ENCODE measurements at places on chromosomes 6 and 20.

DNA sequence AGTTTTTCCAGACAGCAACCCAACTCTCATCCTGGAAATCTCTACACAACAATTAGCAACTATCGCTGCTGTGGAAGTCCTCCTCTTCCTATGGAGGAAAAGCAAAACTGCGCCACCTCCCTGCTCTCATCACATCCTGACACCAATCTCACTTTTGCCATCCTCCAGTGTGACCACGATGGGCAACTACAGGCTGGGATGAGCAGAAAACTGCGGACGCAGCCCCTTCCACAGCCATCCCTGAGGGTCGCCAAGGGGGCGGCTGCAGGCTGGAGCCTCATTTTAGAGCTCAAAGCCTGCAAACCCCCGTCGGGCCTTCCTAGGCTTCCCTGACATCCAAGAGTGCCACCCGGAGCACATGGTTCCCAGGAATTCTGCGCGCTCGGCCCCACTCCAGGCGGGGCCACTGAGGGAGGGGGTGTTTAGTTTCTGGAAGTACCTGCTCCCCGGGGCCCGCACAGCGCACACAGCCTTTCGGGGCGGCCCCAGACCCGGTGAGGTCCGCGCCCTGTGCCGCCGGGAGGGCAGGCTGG, 1.2 kb downstream of the TCFL5 start:
- DNase-seq: no peak

GRCh38 chr20:7980332-7981046, 39.1 kb downstream of the TMX4 start:
- DNase-seq: peak; percentile 32

- no peak for DNase-seq
Observed at GRCh38 chr6:21273451-21273850, 320.1 kb upstream of the SOX4 start.

DNA sequence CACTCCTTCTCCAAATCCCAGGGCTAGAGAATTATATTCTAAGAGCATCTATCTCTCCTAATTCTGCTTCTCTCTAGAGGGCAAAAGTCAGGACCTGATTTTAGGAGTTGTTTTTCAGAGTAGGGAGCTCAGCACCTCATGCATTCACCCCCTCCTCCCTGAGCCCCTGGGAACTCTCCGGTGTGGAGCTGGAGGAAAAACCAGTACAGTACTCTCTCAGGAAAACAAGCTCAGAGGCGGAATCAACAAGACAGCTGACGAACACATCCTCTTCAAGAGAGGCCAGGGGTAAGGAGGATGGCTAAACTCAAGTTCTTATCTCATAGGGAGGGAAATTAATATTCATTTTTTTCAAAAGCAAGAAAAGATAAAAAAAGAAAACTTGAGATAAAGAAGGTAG, 120.1 kb upstream of the CDYL start:
- DNase-seq: no peak

GRCh38 chr6:65558071-65558470, 149.0 kb downstream of the EYS start:
- DNase-seq: no peak

DNA sequence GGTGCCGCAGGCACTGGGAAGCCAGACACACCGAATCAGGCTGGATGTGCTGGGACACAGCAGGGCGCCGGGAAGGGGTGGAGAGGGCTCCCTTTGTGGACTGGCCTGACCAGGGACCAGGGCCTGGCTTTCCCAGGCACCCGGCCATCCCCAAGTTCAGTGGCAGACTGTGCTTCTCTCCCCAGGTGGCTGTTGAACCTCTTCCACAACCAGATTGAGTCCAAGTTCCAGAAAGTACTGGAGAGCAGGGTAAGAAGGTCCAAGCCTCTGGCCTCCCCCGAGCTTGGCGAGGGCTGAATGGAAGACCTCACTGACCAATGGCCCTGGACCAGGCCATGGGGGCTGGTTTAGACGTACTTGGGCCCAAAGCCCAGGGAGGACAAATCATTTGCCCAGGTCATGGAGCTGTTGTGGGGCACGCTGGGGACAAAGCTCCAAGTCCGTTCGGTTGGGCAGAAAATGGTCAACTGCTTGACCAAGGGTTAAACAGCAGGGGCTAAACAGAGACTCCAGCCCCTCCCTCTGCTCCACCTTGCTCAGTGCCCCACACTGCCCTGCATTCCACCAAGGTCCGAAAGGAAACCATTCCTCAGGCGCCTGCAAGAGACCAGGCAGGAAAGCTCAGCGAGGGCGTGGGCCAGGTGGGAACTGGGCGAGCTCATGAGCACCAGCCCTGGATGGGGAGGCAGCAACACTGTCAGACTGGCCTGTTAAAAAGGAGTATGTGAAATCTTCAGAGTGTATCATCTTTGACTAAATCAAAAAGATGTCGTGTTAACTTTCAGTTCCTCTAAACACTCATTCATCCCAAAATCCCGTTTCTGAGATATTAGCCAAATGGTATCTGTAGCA, 9.1 kb downstream of the LBP start:
- no peak for DNase-seq

- DNase-seq: peak; percentile 62
Observed at GRCh38 chr6:45930420-45931040, 85.1 kb downstream of the CLIC5 start.

- no peak for DNase-seq
Observed at GRCh38 chr6:31899882-31900722, 1.8 kb downstream of the ZBTB12 start.

DNA sequence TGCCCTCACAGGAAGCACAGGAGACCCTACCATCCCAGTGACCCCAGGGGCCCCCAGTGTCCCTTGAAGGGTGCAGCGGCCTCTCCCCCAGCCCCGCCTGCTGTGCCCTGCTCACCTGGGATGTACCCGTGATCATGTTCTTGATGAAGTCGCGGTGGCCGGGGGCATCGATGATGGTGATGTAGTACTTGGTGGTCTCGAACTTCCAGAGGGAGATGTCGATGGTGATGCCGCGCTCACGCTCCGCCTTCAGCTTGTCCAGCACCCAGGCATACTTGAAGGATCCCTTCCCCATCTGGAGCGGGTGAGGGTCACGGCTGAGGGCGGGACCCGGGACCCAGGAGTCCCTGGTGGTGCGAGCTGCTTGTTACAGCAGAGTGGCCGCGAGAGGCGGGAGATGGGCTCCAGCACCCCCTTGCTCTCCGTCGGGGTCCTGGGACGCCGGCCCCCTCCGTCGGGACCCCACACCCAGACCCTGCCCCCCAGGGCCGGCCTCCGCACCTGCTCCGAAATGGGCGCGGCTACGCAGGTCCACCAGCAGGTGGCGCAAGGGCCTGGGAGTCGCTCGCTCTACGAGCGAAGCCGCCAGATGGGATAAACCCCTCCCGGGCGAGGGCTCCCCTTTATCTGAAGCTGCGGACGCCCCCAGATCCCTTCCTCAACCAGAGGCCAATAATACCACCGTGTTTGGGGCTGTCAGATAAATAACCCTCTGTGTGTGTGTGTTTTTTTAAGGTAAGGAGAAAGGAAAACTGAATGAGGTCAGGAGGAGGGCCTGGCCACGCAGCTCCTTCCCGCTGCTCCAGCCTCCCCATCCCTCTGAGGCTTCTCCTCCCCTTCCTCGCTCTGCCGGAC, 2.9 kb downstream of the EEF1A2 start:
- peak; percentile 94 for DNase-seq

- no peak for DNase-seq
Observed at GRCh38 chr6:22680950-22681349, 111.6 kb downstream of the HDGFL1 start.

GRCh38 chr20:33612001-33612400, 50.1 kb upstream of the C20orf144 start:
- DNase-seq: no peak

- no peak for DNase-seq
Observed at GRCh38 chr6:110285306-110286060, 72.7 kb downstream of the METTL24 start.

GRCh38 chr6:47495207-47495606, 17.6 kb downstream of the CD2AP start:
- DNase-seq: no peak

DNA sequence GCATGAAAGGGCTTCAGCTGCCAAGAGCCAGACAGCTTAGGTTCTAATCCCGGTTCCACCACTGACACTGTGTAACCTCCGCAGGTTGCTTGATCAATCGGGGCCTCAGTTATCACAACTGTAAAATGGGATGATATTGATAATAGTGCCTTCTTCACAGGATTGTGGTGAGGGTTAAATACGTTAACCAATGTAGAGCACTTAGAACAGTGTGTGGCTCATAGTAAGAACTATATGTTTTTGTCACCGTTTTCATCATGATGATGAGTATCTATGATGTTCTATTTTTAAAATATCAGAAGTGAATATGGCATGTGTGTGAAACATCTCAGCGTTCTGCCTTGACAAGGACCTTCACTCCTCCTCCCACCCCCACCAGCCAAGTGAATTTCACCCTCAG, 10.3 kb upstream of the MAPK13 start:
- no peak for DNase-seq

- DNase-seq: no peak
Observed at GRCh38 chr20:52896348-52896747, 75.8 kb upstream of the TSHZ2 start.

- DNase-seq: no peak
Observed at GRCh38 chr6:36368921-36369865, 18.3 kb downstream of the ETV7 start.

DNA sequence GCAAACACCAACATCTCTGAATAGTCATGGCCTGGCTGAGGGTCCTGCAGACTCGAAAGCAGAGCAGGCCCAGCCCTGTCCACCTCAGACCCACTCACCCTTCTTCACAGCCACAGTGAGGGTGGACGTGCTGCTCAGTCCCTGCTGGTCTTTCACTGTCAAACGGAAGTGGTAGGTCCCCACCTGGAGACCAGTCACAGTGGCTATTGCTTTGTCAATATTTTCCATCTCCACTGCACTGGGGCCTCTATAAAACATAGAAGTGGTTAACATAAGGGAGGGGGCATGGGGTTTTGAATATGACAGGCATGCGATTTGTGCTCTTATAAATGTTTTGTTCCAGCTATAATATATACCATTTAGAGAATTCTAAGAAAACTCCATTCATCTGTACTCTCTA, 73.9 kb downstream of the ALDH5A1 start:
- no peak for DNase-seq

- DNase-seq: no peak
Observed at GRCh38 chr6:146914489-146915483, 289.4 kb upstream of the STXBP5 start.

GRCh38 chr6:26043384-26044139, 43.7 kb upstream of the HFE start:
- DNase-seq: peak; percentile 79

DNA sequence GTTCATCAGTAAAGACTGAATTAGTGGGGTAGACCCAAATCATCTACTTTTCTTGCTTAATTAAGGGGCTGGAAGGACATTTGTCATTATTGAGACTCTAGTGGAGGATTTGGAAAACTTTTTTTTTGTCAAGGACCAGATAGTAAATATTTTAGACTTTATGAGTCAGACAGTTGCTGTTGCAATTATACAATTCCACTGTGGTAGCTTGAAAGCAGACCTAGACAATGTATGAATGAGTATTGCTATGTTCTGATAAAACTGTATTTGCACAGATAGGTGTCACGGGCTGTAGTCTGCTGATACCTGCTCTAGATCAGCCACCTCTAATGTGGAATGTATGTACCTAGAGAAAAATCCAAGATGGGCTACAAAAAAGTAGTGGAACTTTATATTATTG, 175.0 kb downstream of the CARMIL1 start:
- DNase-seq: no peak

DNA sequence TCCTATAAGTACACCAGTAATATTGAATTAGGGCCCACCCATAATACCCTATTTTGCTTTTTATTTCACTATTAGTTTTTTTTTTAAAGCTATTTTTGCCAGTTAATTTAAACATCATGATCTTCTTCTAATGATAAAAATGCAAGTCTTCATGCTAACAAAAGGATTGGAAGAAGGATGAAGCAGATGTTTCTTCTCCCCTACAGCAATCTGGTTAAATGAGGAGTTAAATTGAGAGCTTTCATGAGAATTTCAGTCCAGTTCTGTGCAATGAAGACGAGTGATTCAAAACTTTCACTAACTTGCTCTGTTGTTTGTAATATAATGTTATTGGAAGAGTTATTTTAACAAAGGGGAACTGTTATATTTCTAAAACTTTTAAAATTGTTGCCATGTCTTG, 3.4 kb downstream of the HMGN4 start:
- DNase-seq: no peak

DNA sequence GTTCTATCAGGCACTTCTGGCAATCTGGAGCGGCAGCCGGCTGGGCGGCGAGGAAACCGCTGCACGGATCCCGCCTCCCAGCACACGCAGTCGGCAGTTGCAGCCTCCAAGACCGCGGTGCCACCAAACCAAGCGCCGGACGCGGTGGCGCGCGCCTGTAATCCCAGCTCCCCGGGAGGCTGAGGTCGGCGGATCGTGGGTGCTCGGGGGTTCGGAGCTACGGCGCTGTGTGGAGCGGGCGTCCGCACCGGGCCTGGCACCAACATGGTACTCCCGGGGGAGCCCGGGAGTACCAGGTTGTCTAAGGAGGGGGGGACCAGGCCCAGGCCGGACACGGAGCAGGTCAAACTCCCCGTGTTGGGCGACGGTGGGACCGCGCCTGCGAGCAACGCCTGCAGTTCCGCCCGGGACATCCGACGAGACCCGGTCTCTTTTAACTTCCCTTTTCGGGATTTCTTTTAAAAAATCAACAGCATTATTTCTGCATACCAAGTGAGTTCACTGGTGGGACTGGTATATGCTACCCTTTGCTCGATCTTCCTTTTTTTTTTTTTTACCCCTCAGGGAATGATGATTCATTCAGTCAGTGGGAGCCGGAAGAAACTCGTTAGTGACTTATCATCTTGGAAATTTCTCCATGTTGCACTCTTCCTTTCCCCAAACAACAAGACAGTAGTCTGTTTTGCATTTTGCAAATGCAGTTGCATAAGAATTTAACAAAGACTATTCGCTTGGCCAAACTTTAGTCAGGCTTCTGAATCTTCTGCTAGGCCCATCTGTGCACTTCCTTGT, 27.6 kb downstream of the ZNF311 start:
- no peak for DNase-seq

- DNase-seq: peak; percentile 52
Observed at GRCh38 chr6:111482188-111482958, 645 bp downstream of the REV3L start.

GRCh38 chr20:20803011-20803410, 90.6 kb upstream of the RALGAPA2 start:
- DNase-seq: no peak

GRCh38 chr6:49543087-49543858, 7.2 kb upstream of the C6orf141 start:
- no peak for DNase-seq

GRCh38 chr6:118319894-118320649, 228.0 kb upstream of the PLN start:
- DNase-seq: no peak

- peak; percentile 70 for DNase-seq
Observed at GRCh38 chr6:52839124-52840055, 1.2 kb downstream of the GSTA5 start.

DNA sequence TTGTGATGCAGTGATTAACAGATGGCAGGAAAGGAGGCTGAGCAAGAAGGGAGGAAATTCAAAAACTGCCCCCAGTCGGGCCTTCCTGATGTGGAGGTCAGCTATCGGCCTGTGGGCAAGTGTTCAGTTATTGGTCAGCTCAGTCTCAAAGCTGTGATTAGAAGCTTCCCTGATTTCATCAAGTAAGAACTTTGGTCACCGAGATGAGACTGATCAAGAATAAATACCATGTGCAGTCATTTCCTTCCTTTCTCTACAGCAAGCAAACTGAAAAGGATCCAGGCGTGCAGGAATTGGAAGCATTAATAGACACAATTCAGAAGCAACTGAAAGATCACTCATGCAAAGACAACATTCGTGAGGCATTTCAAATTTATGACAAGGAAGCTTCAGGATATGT, 69.7 kb downstream of the EFHC1 start:
- DNase-seq: no peak

GRCh38 chr6:56430629-56431600, 183.5 kb upstream of the COL21A1 start:
- DNase-seq: no peak
